Thoracic aorta endothelial cell (primary cell): ENCODE measurements at places on chromosomes 11 and 22. TPM values are rescaled to one million over a fixed set of nuclear protein-coding genes. Genes with fewer than 3 reads are reported as not detected.

The FERMT3 gene
- total RNA-seq: 124 and 138 TPM in 2 replicates

The TCN2 gene
- total RNA-seq: 33.7 and 52.9 TPM in 2 replicates

The LRRC75B gene
- total RNA-seq: 2.0 and 3.7 TPM in 2 replicates

The KRTAP5-1 gene
- not detected in 2 replicates for total RNA-seq

The ISX gene
- total RNA-seq: not detected in 2 replicates

The ROBO4 gene
- total RNA-seq: 265 and 303 TPM in 2 replicates

The MOGAT2 gene
- total RNA-seq: not detected in 2 replicates

The PTPRCAP gene
- total RNA-seq: 0.27 and 0.93 TPM in 2 replicates

The CEP57 gene
- total RNA-seq: 38.3 and 57.0 TPM in 2 replicates

The PGA4 gene
- total RNA-seq: not detected in 2 replicates

The IL18 gene
- 0.80 and 1.4 TPM in 2 replicates for total RNA-seq

The SPON1 gene
- not detected in 2 replicates for total RNA-seq

The RASGRP2 gene
- total RNA-seq: 0.27 and 0.50 TPM in 2 replicates

The NPTXR gene
- 0.29 and 1.3 TPM in 2 replicates for total RNA-seq

The OR8B3 gene
- total RNA-seq: not detected in 2 replicates

The SMC1B gene
- total RNA-seq: not detected in 2 replicates
